ENCODE measurements at places on chromosomes 16 and 17.

- DNase-seq = no peak
Measured at GRCh38 chr16:55393991-55394390, 70.0 kb downstream of the IRX6 start.

DNA sequence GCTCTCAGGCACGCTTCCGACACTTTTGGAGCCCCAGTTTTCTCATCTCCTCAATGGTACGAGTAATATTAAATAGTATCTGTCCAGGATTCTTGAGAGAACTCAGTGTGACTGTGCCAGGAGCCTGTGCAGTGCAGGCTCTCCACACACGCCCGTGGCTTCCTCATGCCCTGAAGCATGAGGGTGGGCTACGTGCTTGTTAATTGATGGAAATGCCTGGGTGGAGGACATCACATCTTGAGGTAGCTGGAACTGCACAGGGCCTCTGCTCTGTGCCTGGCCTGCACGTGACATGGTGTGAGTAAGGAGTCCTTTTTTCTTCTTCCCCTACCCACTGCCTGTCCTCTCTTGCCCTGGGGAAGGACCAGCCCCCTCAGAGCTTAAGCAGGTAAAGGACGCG, 43.1 kb upstream of the LHX1 start:
- DNase-seq = no peak

DNA sequence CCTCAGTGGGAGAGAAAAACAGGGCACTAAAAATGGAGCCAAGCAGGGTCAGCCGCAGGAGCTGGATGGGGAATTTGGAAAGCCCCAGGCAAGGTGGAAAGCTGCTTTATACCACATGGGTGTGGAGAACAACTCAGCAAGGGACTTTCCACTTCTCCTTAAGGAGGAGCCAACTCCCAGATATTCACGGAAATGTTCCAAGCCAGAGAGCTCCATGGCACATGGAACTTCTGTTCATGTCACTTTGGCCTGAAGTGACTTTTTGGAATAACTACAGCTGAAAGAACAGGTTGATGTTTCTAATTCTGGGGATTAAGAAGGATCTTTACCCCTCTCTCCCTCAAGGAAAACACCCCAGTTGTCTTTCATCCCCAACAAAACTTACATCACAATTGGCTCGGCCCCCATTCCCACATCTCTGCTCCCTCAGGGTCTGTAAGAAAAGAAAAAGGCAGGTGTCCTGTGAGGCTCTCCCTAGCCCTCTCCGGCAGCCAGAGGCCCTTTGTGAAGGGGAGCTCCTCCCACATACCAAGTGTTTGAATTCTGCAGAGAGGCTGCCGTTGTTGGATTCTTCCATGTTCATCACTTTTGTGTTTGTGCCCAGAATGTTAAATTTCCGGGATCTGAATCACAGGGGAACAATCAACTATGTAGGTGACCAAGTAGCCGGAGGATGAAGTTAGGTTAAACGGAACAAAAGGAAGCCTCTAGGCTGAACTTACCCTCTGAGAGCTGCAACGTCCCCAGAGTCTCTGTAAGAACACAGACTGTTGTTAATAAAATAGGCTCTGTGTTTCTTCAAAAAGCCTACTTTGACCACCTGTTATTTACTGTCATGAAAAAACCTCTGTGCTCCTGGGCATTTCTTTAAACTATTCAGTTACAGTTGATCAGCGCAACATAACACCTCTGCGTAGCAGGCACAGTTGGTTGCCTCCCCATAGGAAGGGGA, 41.0 kb downstream of the STAT5A start:
- no peak for DNase-seq

DNA sequence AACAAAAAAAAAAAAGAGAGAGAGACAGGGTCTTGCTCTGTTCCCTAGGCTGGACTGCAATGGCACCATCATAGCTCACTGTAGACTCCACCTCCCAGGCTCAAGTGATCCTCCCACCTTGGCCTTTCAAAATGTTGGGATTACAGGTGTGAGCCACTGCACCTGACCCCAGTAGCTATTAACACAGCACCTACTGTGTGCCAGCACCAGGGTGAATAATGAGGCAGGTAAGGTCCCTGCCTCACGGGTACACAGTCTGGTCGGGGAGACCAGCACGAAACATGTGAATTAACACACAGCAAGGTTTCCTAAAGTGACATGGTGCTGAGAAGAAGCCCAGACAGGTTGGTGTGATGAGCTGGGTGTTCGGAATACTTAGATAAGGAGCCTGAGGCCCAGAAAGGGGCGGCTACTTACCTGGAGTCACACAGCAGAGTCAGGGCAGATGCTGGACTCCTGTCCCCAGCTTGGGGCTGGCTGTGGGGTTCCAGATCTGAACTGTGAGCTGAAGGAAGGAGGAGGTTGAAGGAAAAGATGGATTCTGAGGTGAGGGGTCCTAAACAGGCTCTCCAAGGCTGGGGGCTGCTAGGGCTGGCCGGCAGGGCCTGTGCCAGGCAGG, 10.5 kb upstream of the FBXL19 start:
- no peak for DNase-seq

DNA sequence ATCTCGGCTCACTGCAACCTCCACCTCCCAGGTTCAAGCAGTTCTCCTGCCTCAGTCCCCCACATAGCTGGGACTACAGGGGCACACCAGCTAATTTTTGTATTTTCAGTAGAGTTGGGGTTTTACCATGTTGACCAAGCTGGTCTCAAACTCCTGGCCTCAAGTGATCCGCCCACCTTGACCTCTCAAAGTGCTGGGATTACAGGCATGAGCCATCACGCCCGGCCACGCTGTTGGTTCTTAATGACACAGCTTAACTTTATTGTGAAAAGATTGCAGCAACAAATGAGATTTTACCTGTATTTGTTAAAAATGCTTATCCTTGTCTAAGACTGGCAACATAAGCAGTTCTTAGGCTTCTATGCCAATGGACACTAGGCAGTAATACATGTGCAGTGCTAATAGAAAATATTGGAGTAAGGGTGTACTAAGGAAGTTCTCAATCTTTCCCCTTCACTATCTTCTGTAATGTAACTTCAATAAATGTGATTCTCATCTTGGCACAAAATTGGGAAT, 2.9 kb downstream of the UBB start:
- no peak for DNase-seq

DNA sequence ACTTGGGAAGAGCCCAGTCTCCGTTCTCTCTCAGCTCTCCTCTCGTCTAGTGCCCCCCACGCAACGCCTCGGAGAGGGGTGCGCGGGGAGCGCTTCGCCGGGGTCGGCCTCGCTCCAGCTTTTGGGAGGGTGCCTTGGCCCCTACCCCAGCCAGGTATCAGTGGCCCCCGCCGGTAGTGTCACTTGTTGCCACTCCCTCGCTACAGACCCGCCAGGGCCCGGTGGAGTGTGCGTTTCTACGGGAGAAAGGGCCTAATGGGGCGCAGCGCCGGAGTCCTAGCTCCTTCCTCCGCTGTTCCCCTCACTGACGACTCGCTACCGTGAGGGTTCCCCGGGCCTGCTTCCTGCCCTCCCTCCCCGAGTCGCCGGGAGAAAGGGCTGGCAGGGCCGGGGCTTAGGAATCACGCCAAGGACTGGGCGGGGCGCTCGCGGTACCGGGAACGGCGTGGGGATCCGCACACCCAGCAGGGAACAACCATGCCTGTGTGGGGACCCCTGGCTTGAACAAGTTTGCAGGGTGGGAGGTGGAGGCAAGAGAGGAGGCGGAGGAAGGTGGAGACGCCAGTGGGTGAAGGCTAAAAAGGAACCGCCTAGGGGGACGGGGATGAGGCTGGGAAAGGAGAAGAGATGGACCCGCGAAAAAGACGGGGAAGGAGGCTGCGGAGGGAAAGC, 997 bp upstream of the CDH11 start:
- no peak for DNase-seq

GRCh38 chr16:65123396-65124211, 1.7 kb upstream of the CDH11 start:
- no peak for DNase-seq

- no peak for DNase-seq
Measured at GRCh38 chr16:10088380-10088793, 93.8 kb downstream of the GRIN2A start.

- DNase-seq = no peak
Measured at GRCh38 chr16:264440-264951, 11.2 kb downstream of the RGS11 start.

GRCh38 chr16:58863042-58863441, 128.9 kb upstream of the GOT2 start:
- no peak for DNase-seq

GRCh38 chr16:3787924-3788661, 70.8 kb upstream of the TRAP1 start:
- no peak for DNase-seq

Measured in effector memory CD8-positive, alpha-beta T cell (primary cell).